Right lobe of liver (tissue), 6 donors: ENCODE measurements at places on chromosomes 7 and 10. TPM values are rescaled to one million over a fixed set of nuclear protein-coding genes. Genes with fewer than 3 reads are reported as not detected.
A peak's percentile ranks its signal among the peaks of the same experiment; 100 is the strongest.

DNA sequence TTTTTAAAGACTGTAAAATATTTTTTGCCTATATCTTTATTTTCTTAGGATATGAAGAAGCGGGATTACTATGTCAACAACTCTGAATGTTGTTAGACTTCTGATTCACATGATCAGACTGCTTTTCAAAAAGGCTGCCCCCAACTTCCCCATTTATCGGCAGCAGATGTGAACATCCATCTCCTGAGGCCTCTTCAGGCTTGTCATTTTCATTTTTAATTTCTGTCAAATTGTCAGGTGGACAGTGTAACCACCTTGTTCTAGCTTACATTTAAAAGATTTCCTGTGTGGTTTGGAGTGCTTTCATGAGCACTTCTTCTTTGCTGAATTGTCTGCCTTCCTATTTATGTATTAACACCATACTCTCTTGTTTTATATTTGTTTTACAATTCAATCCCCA is 78.8 kb upstream of the GSDME start:
- DNase-seq: no peak

DNA sequence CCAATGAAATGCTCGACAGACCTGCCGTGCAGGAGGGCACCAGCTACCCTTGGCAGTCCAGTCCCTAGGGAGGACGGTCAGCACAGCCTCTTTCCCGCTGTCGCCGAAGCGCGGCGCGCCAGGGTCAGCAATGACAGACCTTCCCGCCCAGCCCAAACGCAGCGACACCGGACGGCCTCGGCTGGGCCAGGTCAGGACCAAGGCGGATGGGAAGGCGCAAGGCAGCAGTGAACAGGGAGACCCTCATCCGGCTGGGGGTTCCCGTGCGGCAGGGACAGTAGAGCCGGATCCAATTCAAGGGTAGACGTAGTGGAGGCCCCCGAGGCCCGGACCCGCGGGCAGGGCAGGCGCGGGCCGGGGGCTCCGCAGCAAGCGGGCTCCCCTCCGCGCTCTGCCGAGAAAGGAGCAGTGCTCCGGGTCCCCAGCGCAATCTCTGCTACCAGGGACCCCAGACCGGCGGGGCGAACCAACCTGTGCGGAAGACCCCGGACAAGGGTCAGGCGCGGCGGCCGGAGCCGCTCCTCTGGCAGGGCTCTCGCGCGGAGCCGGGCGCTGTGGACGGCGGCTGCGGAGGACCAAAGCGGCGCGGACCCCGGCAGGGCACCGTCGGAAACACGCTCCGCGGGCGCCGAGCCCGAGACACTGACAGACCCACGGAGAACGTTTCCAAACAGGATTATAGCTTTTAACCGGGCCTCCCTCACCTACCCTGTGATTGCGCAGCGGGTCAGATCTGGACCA is at the start of gene SEC31B:
Gene SEC31B (minus strand): TSS at position 551 of the 741 bp plus-strand sequence. CDS start 2,909 bp downstream, outside the sequence.
- DNase-seq: peak; percentile 82

GRCh38 chr7:40311307-40311706 is 176.5 kb downstream of the SUGCT start:
- no peak for DNase-seq

DNA sequence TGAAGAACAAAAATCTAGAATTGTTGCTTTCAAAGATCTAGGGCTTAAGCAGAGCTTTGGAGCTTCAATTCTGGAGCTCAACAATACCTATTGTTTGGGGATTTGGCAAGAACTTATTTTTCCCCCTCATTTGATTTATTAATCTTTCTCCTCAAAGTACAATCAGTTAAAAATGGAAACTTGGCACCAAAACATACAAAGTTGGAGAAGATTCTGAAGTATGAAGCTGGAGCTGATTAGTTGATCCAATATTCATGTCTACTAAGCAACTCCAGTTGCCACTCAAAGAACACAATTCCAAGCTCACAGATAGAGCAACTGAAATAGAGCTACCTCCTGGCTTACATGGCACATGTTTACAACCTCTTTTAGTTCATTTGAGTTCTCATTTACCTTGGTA is 3.8 kb downstream of the FAM13C start:
- DNase-seq: no peak

DNA sequence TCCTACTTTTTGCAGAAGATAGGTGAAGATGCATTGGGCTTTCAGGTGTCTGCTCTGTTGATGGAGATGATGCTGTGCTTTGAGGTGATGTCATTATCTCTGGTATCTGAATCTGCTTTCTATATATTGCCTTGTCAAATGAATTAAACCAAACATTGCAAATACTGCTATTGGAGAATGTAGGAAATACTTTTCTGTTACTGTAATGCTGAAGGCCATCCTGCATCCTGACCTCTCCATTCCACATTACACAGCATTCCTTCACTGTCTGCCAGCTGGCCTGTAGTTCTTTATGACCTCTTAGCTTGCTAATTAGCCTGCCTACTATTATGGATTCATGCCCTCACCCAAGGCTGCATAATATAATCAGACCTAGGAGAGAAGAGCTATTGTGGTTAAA is 73.2 kb downstream of the VCL start:
- no peak for DNase-seq

DNA sequence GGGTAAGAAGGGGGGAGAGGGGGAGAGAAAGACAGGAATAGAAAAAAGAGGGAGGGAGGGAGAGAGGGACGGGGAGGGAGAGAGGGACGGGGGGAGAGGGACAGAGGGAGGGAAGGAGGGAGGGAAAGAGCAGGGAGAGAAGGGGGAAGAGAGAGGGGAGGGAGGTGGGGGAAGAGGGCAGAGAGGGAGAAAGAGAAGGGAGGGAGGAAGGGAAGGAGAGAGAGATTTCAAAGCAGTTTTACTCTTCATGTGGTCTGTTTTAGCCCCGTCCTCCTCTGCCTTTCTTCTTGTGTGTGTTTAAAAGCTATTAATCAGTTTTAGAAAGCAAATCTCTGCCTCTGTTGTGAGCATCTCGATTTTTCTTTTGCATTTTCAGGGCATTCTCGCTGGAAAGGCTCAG is 237.0 kb downstream of the WDR37 start:
- no peak for DNase-seq

DNA sequence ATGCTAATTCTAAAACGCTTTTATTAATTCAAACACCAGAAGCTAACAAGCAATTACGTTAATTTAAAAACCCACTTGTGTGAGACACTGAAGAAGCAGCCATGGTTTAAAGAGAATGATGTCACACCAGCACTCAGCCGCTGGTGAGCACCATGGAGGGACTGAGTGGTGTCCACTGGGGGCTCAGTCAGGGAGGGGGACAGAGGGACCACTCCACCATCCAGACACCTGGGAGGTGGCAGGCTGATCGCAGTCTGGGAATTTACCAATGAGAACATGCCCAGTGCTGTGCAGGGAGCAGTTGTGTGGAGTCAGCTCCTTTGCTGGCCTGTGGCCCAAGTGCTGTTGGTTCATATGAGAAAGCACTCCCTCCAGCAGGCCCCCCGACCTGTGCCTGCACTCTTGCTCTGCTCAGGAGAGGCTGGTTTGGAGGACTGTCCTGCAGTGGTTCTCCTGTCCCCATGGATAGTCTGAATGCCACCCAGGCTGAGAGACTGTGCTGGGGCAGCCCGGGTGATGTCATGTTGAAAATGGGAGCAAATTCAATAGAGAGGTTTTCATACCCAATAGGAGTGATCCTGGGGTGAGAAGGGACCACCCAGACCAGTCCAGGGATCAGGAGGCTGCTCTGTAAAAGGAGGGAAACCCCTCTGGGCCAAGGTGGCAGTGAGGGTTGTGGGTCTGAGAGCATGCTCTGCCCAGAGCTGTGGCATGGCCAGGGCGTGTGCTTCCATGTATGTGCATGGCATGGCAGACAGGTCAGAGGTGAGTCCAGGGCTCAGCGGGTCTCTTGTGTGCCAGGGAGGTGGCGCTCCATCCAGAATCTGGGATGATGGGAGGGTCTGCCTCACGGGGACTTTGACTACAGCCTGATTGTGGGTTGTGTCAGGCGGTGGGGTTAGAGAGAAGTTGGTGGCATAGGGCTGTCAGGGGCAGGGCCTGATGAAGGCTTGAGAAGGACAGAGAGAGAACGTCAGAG is 12.7 kb downstream of the ADCY1 start:
- peak; percentile 32 for DNase-seq

DNA sequence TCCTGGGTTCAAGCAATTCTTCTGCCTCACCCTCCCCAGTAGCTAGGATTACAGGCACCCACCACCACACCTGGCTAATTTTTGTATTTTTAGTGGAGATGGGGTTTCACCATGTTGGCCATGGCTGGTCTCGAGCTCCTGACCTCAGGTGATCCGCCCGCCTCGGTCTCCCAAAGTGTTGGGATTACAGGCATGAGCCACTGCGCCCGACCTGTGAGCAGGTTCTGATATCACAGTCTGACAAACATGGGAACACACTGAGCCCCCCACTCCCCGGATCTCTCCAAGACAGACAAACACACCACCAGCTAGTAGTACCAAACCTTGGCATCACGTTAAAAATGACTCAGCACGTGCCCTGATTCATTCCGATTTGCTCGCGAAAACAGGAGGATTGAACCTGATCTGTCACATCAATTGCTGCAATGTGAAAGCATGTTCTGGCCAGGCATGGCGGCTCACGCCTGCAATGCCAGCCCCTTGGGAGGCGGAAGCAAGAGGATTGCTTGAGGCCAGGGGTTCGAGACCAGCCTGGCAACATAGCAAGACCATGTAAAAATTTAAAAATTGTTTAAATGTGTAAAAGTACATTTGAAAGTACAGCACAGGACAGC is 106.5 kb downstream of the SMURF1 start:
- no peak for DNase-seq

GRCh38 chr7:84216472-84216871 is 21.9 kb upstream of the SEMA3A start:
- DNase-seq: no peak

- DNase-seq: no peak
Observed at GRCh38 chr7:13016036-13016581, 328.7 kb downstream of the ARL4A start.

The GNGT1 gene
- not detected for total RNA-seq

The CYP3A7 gene
- 21.3 TPM for total RNA-seq

The FANK1 gene
- total RNA-seq: not detected

- no peak for DNase-seq
Observed at GRCh38 chr7:26858241-26858715, 6.1 kb downstream of the SKAP2 start.

DNA sequence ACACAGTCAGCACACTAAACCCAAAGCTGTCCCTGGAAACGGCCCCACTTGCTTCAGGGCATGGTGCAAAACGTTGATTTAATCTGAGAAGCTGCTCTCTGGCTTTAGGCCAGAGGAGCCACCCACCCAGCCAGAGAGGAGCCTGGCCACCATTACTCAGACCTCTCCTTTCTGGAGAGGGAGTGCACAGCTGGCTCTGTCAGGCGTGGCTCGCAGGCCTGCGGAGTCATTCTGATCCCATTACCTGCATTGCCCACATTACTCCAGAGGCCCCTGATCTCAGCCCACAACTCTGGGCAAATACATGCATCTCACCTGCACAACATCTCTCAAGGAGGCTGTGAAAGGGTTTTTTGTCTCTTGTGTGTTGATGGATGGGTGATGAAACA is 370.0 kb upstream of the IGFBP3 start:
- no peak for DNase-seq

DNA sequence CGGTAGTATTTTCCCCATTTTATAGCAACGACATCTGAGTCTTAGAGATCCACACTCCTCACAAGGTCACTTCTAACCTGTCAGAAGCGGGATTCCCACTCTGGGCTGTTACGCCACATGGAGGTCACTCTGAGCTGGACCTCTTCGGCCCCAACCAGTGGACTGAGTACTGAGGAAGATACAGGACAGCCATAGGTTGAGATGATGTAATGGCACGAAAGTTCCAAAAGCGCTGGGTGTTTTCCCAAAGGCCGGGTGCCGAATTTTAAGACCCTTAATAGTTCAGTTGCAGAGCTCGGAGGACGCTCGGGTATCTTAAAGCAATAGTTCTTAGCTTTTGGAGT is 699 bp downstream of the GHITM start:
- peak; percentile 23 for DNase-seq

GRCh38 chr10:108249940-108250339 is 1085.4 kb upstream of the SORCS1 start:
- DNase-seq: no peak

GRCh38 chr7:90605055-90605454 is 8.9 kb downstream of the CDK14 start:
- DNase-seq: no peak

The EPO gene
- 6.3 TPM for total RNA-seq

GRCh38 chr10:99536338-99537085 is 3.8 kb downstream of the NKX2-3 start:
- no peak for DNase-seq

GRCh38 chr10:27399871-27400270 is 104.2 kb upstream of the RAB18 start:
- DNase-seq: no peak

- no peak for DNase-seq
Observed at GRCh38 chr7:87127019-87127418, 25.2 kb upstream of the DMTF1 start.

DNA sequence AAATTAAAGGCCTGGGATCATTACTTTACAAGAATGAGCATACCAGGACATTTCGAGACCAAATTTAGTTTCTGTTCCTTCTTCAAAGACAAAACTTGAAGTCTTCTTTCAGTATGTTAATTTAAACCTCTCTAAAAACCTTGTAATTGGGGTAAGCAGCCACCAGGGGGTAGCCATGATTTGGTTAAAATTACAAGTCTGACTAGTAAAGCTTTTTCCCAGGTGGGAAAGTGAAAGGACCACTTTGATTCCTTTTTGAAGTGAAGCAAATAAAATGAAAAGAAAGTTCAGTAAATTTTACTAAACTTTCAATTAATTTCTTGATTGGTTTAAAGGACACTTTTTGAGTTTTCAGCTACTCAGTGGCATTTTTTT is 294.3 kb downstream of the BBS9 start:
- no peak for DNase-seq

The TMEM196 gene
- not detected for total RNA-seq

DNA sequence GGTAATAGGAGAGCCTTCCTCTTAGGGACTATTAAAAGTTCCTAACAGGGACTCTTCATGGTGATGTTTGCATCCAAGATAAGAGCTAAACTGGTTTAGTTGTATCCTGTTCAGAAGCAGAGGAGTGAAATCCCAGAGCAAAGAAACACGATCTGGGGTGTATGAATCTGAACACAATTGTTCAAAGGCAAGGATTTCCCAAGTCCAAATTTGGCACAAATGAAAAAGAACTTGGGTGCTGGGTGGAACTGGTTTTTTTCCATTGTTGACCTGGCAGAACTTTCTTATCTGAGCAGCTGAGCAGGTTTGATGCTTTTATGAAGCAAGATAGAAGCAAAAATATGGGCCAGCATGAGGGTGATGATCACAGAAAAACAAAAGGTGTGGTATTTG is 6.0 kb downstream of the AGFG2 start:
- no peak for DNase-seq

The ELN gene
- total RNA-seq: 5.9 TPM

The FXYD4 gene
- total RNA-seq: not detected

The NUTM2D gene
- total RNA-seq: 2.0 TPM

GRCh38 chr10:63582690-63583089 is 61.5 kb downstream of the REEP3 start:
- DNase-seq: no peak

- no peak for DNase-seq
Observed at GRCh38 chr7:12322903-12323300, 80.8 kb downstream of the VWDE start.

GRCh38 chr7:26451997-26452396 is 160.3 kb downstream of the SNX10 start:
- no peak for DNase-seq

GRCh38 chr10:129122846-129123245 is 344.2 kb upstream of the MGMT start:
- DNase-seq: no peak

The ITIH5 gene
- 0.20 TPM for total RNA-seq

The SH2D4B gene
- not detected for total RNA-seq

The NOC3L gene
- 6.2 TPM for total RNA-seq

The AS3MT gene
- total RNA-seq: 23.2 TPM
